ENCODE measurements at places on chromosomes 4 and X.

GRCh38 chr4:109177096-109177810, 125.2 kb downstream of the COL25A1 start:
- DNase-seq = no peak

DNA sequence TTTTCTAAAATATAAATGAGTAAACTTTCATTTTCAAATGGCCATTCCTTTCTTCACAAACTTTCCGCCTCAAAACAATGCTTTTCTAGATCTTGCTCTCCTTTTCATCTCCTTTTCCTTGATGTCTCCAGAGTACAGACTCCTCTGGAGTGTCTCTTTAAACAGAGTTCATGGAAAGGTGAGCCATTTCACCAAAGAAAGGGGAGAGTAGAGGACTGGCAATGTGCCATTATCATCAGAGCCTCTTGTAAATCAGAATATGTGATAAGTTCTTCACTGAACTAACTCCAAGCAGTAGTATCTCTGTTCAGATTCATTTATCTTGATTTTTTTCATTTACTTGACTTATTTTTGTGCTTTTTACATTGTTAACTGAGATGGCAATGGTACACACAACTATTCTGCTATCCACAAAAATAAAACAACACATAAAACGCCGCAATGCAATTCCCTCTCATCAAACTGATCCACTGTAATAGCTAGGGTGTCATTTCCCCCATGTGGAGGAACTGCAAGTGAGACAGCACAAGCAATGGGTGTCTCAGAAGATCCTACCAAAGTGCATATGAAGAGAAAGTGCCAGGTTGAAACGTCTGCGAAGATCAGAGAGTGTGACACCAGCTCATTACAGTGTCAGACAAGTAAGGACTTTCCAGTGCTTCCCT, 125.4 kb downstream of the RASL11B start:
- DNase-seq = no peak

DNA sequence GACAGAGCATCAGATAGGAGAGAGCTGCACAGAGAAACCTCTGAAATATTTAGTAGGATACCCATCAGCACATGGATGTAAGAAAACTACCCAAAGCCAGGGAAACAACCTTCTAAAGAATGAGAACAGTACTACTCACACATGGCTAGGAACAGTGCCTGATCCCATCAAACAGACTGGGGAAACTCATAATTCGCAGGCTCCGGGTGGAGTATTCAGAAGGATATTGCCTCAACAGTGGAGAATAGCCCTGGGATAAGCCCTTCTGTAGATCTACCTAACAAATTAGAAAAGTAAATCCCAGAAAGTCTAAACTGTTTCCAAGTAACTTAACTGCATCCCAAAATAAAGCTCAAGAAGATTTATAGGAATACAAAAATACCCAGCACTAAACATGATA, 17.8 kb downstream of the RCHY1 start:
- DNase-seq = no peak

GRCh38 chr4:121227341-121227792, 63.2 kb upstream of the TNIP3 start:
- DNase-seq = no peak

- DNase-seq = no peak
These were observed 44.2 kb downstream of the HUWE1 start for GRCh38 chrX:53642337-53642736.
